Activated CD4-positive, alpha-beta T cell treated with anti-CD3 and anti-CD28 coated beads, Interleukin-2, amount 50 U/mL, for 48 hours (primary cell): ENCODE measurements at places on chromosomes 3 and 15.

GRCh38 chr3:185253645-185254410 is at the start of gene EHHADH:
Gene EHHADH (minus strand): TSS chr3:185254049. CDS start chr3:185254022, 27 bp downstream.
- DNase-seq, result peak; percentile 55

GRCh38 chr15:77350792-77351191 is 69.1 kb downstream of the PEAK1 start:
- DNase-seq, result no peak

DNA sequence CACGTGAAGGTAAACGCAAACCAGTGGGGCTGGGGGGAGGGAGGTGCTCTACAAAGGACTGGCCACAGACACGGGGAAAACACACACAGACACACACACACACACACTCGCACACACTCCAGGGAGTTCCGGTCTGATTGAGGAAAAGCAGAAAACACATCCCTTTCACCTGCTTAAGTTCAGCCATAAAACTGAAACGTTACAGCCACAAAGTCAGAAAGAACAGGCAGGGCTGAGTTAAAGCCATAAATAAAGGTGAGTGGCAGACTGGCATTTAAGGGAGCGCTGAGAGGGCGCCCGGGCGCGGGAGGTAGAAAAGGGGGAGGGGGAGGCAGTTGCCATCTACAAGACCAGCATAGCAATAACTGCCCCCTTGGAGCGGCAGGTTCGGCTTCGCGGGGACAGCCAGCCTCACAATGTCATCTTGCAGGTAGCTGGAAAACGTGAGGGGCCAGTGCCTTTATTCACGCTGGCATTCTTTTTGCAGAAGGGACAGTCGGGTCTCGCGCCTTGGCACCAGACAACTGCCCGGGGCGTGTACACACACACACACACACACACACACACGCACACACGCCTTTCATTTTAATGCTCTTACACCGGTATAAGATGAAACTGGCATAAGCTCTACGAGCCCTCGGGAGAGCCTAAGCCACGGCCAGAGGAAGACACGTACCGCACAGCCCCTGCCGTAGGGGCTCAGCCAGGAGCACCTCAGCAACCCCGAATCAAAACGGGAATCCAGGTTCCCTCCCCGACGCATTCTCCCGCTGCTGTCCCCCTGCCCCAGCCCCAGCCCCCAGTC is 866 bp downstream of the TNIK start:
- peak; percentile 55 for DNase-seq

DNA sequence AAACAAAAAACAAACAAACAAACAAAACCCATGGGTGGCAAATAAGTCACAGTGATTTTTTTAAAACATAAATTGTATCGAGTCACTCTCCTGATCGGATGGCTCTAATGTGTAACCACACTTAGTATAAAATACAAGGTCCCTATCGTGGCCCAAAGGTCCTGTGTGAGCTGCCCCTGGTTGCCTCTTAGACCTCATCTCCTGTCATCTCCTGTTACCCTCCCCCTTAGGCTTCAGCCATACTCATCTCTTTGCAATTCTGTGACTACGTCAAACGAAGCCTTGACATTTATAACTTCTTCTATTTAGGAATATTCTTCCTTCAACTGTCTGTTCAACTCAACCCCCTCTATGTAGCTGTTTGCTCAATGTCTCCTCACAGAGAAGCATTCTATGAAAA is 43.9 kb upstream of the TTBK2 start:
- DNase-seq, result no peak

DNA sequence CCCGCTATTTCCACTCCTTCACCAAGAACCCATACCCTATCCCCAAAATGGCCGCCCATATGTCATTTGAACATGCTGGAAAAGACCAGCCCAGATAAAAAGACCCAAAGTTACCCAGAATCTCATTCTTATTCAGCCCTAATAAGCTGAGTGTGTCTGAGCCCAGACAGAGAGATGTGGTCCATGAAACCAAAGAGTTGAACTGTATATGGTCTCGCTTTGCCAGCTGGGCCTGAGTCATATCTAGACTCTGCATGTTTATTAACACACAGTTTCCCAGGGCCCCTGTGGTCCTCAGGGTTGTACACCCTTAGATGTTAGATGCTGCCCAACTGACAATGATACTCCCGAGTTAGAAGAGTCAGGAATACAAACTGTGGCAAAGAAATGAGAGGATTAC is 201.9 kb upstream of the STRIT1 start:
- DNase-seq, result no peak

DNA sequence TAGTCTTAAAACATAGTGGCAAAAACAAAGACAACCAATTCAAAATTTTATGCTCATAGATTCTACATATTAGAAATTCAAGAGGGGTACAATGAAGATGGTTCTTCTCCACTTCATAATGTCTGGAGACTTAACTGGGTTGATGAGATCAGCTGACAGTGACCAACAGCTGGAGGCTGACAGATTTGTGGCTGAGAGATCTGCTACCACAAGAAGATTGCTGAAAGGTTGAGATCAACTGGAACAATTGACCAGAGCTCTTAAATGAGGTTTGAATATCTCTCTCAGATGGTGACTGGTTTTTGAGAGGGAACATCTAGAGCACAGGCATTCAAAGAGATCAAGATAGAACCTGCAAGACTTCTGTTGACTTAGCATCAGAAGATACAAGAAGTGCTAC is 254.1 kb upstream of the ARPP21 start:
- no peak for DNase-seq

GRCh38 chr3:49351521-49352011 is 6.6 kb downstream of the GPX1 start:
- DNase-seq, result no peak

DNA sequence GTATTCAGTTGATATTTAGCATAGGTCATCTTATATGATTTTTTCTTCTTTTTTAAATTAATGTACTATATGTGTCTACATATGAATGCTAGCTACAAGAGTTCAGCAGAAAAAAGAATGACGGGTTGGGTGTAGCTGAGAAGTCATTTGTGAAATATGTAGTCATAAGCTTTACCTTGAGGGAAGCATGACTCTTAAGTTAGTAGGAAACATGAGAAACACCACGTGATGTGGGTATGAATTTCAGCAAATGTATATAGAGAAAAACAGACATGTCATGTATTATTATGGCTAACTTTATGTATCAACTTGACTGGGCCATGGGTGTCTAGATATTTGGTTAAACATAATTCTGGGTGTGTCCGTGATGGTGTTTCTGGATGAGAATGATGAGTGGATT is 125.0 kb downstream of the RAP2B start:
- DNase-seq, result no peak

DNA sequence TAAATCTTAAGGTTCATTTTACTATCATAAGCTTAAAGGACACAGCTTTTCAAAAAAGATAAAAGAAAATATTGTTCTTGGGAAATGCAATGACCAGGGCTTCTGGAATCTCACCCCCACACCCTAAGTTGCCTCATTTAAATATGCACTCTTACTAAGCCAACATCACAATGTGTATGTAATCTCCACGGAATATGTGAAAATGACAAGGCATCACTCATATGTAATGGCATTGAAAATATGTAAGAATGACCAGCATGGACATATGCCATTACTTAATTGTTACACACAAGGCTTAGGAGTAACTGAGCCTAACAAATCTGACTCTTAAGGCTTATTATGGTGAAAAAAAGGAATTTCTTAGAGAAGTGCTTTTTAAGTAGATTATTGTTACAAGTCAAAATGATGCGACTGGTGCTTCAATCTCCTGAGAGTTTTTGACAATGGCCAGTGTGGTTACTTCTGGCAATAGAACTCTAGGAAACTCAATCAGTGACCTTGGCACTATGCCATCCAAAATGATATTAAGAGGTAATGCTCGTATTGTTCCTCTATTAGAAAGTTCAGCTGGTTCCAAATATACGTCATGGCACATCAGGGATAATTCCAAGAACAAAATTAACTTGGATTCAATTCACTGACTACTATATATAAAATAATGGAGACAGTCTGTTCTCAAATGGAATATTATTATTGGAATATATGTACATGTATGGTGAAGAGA is 290.0 kb upstream of the PLSCR5 start:
- DNase-seq, result no peak

GRCh38 chr3:82800248-82800647 is 1038.8 kb upstream of the GBE1 start:
- no peak for DNase-seq

GRCh38 chr3:24773798-24774197 is 279.1 kb upstream of the THRB start:
- DNase-seq, result peak; percentile 1

DNA sequence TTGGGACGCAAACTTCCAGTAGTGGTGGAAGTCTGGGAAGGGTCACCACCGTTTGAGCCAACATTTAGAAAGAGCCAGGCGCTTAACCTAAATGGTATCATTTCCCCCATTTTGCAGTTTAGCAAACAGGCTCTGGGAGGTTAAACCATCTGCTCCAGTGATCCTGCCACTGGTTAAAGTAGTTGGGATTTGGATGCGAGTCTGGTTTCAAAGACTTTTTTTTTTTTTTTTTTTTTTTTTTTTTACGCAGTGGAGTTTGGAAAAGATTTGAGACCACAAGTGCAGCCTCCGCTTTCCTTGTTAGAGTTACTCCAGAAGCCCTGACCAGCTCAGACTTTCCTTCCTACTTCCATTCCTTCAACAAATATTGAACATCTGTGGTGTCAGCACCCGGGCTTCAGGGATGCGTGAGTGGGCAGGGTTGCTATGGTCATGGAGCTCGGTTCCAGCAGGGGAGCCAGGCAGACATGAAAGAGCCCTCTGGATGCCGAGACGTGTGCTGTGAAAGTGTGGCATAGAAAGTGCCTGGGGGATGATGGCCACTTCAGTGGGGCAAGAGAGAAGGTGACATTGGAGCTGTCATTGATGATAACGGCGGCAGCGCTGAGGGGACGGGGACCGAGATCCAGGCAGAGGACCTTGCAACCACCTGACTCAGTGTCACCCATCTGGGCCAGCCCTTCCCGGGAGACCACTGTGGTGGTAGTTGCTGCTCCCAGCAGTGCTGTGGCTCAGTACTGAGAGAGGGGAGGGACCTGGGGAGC is 1.1 kb upstream of the RNU6-1 start:
- DNase-seq, result no peak

DNA sequence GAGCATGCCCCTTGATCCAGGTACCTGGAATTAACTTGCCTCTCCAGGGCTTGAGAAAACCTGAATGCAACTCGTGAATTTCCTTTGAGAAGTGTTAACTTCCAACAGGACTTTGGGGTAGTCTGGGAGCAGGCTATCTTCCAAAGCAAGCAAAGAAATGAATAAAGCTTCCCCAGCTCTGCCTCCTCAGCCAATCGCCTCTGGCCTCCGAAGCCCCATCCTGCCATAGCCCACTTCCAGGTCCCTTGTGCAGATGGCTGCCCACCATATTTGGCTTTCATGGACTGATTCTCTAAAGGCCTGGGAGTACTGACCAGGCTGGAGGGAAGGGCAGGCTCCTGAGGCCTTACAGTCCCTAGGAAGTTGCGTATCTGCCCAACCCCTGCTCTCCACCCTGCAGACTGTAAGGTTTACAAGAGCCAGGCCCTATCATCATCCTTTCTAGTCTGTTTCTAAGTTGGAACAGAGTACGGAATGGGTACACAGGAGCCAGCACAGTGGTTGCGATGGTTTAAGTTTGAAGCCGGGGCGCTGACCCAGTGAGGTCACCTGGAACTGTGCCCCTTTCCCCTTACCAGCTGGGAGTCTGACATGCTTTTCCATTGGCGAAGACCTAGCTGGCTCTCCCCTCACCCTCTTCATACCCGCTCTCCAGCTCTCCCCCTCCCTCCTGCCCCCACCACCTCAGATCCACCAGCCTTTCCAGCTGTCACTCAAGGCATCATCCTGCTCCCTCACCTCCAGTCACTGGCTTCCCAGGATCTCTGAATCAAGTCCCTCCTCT is 1.1 kb upstream of the PML start:
- DNase-seq, result no peak

GRCh38 chr15:59104602-59104911 is 389 bp upstream of the CCNB2 start:
- DNase-seq, result no peak

DNA sequence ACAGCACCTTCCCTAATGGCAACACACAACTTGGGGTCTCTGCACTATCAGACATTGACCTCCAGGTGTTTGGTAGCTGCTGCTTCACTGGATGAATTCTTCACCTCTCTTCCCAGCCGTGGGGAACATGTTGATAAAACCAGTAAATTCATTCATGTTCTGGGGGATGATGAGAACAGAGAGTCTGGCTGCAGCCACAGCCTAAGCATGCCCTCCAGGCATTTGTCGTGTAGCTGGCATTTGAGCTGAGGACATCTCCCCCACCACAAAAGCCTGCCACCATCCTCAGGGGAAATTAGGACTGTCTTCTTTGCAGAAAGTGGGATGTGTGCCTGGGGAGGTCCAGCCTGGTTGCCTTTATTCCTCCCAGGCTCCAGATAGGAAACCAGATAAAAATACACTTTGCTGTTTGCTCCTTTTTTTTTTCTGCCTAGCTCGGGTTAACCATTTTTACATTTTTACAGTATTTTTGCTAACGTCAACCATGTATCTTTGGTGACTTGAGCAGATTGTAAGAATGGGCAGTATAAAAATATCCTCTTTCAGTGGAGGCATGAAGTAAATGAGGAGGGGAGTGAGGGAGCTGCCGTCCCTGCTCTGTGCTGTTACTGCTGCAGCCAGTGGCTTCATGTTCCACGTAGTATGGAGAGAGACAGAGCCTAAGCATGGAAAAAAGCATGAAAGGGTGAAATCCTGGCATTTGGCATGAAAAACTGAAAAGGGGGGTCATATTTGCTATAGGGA is 444.0 kb downstream of the EPHB1 start:
- DNase-seq, result no peak

- no peak for DNase-seq
Observed at GRCh38 chr3:22189616-22190015, 438.6 kb upstream of the ZNF385D start.

DNA sequence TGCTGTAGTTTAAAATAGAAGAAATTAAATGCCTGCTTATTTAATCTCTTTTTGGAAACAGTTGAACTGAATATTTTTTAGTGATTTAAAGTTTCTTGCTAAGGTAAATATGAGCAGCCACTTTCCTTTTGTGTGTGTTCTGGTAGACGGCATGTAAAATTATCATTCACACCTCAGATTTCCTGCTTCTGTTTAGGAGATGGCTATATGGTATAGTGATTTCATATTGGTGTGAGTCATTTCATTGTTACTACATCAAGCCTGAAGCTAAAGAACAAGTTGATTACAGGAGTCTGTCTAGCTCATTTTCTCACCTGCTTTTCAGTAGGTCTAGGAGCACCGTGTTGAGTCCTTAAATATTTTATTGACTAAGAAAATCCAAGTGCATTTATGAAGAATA is 2.2 kb downstream of the LRCH3 start:
- no peak for DNase-seq

- DNase-seq, result no peak
Observed at GRCh38 chr3:196662711-196663571, 23.4 kb downstream of the NRROS start.

- DNase-seq, result peak; percentile 41
Observed at GRCh38 chr3:128076483-128077201, 24.4 kb downstream of the SEC61A1 start.

- no peak for DNase-seq
Observed at GRCh38 chr15:98776607-98777281, 128.4 kb downstream of the IGF1R start.

GRCh38 chr3:148229107-148229506 is 468.6 kb upstream of the AGTR1 start:
- DNase-seq, result no peak
